GF-D8 (cell line): ENCODE measurements at places on chromosomes 7 and 10.

GRCh38 chr7:48042636-48043035, 7.3 kb downstream of the C7orf57 start:
- DNase-seq: no peak

DNA sequence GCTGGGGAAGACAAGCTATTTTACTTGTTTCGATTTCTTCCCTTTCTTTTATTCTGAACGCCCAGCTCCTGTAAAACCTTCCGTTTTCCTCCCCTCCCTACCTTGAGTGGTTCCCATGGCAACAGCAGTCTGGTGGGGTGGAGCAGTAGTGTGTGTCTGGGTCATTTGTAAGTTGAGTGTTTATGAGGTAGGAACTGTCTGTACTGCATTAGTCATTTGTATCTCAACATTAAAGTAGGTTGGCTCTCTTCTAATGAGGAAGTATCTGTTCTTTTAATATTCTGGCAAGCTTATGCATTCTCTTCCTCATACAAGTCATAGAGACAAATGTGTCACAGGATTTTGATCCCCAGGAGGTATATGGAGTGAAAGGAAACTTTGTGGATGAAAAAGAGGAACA, 85.3 kb upstream of the CCDC6 start:
- DNase-seq: no peak

DNA sequence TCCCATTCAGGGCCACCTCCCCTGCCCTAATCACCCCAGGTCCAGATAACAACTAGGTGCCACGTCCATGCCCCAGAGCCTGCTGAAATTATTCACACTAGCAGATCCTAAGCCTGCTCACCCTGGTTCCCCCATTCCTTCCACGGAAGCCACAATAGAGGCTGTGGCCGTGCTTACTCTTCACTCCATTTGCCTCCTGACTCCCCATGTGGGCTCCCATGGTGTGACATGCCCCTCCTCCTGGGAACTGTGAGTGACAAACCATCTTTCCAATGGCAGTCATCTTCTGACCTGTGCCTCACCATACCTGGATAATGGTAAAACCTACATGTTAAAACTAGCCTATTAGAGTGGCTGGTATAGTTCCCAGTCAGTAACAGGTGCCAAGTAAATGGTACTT, 216.2 kb upstream of the PRKCQ start:
- no peak for DNase-seq

GRCh38 chr10:115503546-115503945, 410.4 kb downstream of the ATRNL1 start:
- no peak for DNase-seq
